GM12878 (cell line): ENCODE measurements at places on chromosomes 7 and 10. TPM values are rescaled to one million over a fixed set of nuclear protein-coding genes. Genes with fewer than 3 reads are reported as not detected.
A peak's percentile ranks its signal among the peaks of the same experiment; 100 is the strongest.

The AKR1C2 gene
- total RNA-seq = 0.44 TPM in 1 of 2 replicates, not detected in the other

The ANKRD61 gene
- 0.18 TPM in 1 of 2 replicates, not detected in the other for total RNA-seq

The NPY gene
- not detected in 2 replicates for total RNA-seq

The HOXA11 gene
- not detected in 2 replicates for total RNA-seq

The UTF1 gene
- total RNA-seq = not detected in 2 replicates

GRCh38 chr10:29346296-29347001 lies 57.6 kb downstream of the LYZL1 start:
- DNase-seq = no peak

DNA sequence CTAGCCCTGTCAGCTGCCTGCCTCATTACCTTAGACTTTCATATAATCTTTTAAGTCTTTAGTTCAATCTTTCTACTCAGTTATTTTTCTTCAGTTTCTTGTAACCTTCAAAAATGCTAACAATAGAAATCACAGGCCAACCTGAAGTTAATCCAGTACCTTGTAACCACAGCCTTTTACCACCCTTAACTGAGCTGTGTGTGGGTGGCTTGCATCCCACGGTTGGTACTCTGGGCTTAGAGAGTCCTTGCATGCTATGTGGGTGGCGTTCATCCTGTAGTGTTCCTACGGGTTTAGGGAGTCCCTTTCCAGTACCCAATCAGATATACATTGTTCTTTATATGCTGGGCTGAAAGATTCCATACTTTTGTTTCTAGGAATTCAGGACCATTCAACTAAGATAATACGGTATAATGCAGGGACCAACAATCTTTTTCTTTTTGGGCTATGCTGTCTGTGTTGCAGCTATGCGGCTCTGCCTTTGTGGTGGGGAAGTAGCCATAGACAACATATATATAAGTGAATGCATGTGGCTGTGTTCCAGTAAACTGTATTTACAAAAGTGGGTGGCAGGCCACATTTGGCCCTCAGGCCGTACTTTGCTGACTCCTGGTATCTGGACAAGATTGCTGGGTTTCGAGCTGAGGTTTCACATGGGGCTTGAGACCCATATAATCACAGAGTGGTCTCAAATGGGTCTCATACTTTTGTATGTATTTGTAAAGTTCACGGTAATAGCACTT lies 280.8 kb upstream of the LRGUK start:
- no peak for DNase-seq

DNA sequence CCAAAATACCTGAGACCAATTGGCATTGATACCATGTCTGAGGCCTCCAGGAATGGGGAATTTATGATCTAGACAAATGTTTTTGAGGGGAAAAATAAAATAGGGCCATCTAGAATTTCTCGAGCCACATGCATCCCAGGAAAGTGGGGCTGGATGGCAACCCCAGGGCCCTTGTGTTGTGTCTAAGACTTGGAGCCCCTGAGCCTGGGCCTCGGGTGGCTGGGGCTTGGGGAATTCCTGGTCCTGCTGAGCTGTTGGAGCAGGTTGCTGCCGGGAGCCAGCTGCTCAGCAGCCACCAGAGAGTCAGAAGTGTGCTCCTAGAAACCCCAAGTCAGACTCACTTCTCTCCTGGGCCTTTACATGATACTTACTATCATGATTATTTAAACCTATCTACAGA lies 172.9 kb downstream of the WDR37 start:
- DNase-seq = no peak

GRCh38 chr7:35691827-35692307 lies 3.1 kb downstream of the HERPUD2 start:
- DNase-seq = no peak

DNA sequence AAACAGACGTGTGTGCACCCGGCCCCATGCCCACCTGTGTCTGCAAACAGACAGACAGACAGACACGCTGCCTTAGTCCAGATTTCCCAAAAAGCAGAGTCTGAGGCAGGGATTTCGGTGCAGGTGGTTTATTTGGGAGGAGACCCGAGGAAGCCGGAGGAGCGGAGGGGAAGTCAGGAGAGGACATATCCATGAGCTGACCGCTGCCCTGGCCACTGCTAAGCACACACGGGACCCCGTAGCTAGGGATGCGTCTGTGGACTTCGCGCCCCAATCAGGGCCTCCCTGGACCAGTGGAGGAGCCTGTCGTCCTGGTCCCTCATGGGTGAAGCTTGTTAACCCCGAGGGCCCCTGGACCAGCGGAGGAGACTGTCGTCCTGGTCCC lies 47.6 kb downstream of the FOXL3 start:
- DNase-seq = no peak

GRCh38 chr10:110641256-110641655 lies 2.9 kb upstream of the RBM20 start:
- DNase-seq = no peak

GRCh38 chr10:104641187-104641936 lies at the start of gene SORCS3:
Gene SORCS3 (plus strand): TSS chr10:104641290.
- no peak for DNase-seq

- peak; percentile 65 for DNase-seq
Observed at GRCh38 chr10:323651-324293, 188.5 kb downstream of the ZMYND11 start.

DNA sequence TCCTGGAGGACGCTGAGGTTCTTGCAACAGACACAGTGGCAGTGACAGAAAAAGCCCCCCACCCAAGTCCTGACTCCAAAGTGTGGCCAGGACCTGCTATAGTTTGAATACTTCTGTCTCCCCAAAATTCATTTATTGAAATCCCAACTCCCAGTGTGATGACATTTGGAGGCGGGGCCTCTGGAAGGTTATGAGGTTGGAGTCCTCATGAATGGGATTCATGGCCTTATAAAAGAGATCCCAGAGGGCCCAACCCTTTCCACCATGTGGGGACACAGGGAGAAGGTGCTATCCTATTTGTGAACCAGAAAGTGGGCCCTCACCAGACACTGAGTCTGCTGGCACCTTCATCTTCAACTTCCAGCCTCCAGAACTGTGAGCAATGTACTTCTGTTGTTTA lies 18.3 kb downstream of the ANXA11 start:
- DNase-seq = no peak

GRCh38 chr7:10720042-10720441 lies 253.6 kb upstream of the PHF14 start:
- DNase-seq = no peak

DNA sequence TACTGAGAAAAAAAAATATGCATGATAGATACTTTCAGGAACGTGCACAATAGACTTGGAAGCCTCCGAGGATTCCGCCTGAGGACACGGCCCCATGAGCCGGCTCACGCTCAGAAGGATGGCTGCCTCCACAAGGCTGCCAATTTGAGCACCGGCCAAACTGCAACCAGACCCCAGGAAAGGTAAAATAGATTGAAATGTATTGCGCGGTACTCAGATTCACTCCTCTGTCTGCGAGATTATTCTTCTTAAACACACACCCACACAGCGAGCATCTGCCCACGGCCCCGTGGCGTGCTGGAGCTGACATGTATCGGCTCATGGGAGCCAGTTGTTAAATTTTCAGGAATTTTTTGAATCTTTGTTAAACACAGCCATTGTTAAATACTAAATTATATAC lies 653.2 kb upstream of the MKI67 start:
- no peak for DNase-seq

DNA sequence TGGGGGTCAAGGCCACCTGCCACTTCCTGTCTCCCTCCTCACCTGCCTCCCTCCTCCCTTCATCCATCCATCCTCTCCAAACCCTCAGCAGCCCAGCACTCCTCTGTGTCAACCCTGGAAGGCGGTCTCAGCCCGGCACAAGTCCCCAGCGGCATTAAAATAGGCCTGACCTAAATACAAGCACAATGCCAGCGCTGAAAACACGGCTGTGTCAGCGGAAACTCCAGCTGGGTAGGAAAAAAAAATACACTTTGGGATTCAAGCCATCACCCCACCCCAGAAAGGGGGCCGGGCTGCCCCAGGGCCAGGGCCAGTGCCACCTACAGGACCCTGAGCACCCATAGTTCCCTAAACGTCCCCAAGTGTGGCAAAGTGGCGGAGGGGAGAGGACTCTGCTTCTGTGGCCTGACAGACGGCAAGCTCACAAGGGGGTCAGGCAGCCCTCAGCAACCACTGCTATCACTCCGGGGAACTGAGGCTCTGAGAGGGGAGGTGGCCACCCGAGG lies 22.7 kb upstream of the GTF2IRD1 start:
- no peak for DNase-seq
